Endodermal cell (in vitro differentiated cells): ENCODE measurements at places on chromosomes 16 and 17.
A peak's percentile ranks its signal among the peaks of the same experiment; 100 is the strongest.

- H3K27me3 ChIP-seq: peaks cover 15% of the 10 kb centered on the region
- DNase-seq: peak; percentile 100
- H3K4me3 ChIP-seq: peak overlapping the region; percentile 92
- peaks cover 6% of the 10 kb centered on the region for H3K36me3 ChIP-seq
Observed at GRCh38 chr17:7836596-7837407, 2.8 kb downstream of the KDM6B start.

DNA sequence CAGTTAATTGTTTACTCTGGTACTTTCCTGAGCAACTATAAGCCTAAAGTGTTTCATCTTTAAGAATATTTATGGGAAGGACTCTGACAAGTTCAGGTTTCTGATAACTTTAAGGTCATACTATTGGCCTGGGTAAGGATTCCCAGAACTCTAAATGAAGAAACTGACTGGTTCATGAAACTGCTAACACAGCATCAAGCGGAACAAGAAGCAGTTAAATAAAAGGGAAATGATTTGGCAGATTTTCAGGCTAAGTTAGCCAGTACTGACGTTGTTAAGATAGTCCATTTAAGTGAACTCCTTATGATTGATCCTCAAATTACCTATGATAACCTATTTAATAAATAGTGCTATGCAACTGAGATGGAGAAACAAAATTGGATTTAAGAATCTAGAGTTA is 101.6 kb upstream of the CES5A start:
- H3K27me3 ChIP-seq: peaks cover 8% of the 10 kb centered on the region
- DNase-seq: no peak
- no peak overlapping the region for H3K27ac ChIP-seq

GRCh38 chr17:6523330-6523729 is 33.0 kb downstream of the PITPNM3 start:
- no peak overlapping the region for H3K27ac ChIP-seq
- no peak overlapping the region for H3K4me3 ChIP-seq
- peak; percentile 91 for DNase-seq
- no peaks in the 10 kb centered on the region for H3K4me1 ChIP-seq

- no peak overlapping the region for H3K27ac ChIP-seq
- no peak for DNase-seq
- no peaks in the 10 kb centered on the region for H3K4me1 ChIP-seq
- no peaks in the 10 kb centered on the region for H3K27me3 ChIP-seq
Observed at GRCh38 chr17:14803826-14804225, 461.3 kb downstream of the PMP22 start.
